T1000 (cell line): ENCODE measurements at places on chromosomes 13 and 19.

- DNase-seq: no peak
These were observed 567.5 kb downstream of the MYO16 start for GRCh38 chr13:109196948-109197347.

GRCh38 chr13:34107806-34108205 lies 289.9 kb downstream of the RFC3 start:
- no peak for DNase-seq

GRCh38 chr13:19172007-19172646 lies 9.5 kb downstream of the TUBA3C start:
- DNase-seq: no peak

DNA sequence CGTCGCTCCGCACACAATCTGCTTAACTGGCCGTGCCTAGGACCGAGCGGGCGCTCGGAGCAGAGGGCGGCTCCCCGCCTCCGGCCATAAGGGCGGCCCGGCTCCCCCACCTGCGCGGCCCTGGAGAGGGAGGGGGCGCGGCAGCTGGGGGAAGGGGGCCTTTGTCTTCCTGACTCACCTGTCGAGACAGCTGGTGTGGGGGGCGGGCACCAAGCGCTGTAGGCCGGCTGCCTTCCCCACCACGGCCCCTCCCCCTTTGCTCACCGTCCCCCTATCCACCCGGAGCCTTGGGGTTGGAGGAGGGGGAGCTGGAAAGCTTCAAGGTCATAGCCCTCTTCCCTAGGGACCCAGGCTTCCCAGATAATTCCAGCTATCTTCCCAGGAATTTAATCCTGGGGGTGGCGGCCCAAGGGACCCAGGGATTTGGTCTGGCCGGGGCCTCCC lies 1.2 kb downstream of the VASP start:
- no peak for DNase-seq

DNA sequence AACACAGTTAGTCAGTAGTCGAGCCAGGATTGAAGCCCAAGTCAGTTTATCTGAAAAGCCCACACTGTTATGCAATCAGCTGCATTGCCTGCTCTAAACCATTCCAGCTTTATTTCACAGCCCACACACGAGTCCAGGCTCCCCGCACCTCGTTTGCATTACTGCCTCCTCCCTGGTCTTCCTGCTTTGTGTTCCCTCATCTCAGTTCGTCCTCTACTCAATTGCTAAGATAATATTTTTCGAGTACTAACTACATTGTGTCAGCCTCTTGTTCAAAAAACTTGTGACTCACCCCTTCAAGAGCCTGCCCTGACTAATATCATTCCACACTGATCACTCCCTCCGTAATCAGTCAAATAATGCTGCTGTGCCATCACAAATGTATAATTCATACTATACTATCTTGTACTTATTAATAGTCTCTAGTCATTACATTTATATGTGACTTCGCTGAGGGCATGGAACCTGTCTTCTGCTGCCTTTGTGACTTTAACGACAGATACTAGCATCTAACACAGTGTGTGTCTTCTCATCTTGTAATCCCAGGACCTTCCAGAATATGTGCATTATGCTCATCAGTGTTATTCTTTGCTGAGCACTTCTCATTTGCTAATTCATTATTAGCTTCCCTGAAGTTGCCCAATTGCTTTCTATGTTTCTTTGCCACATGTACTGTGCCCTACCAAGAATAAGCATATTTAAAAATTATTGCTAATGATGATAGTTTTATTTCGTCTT lies 26.2 kb upstream of the WDFY2 start:
- peak; percentile 2 for DNase-seq

DNA sequence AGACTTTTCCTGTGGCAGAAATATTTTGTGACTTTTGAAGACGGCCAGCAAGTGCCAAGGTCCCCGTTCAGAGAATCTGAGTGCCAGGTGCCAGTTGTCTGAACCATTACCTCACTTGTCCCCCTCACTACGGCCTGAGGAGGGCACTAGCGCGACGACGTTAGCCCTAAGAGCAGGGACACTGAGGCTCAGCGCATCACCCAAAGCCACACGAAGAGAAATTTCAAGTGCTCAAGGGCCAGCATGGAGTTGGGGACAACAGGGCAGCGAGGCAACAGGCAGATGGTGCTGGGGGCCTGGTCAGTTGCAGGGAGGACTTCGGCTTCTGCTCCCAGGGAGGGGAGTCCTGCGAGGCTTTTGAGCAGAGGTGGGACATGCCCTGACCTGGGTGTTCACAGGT lies 9.5 kb upstream of the TYK2 start:
- no peak for DNase-seq
